ENCODE measurements at places on chromosomes 3 and 15.

DNA sequence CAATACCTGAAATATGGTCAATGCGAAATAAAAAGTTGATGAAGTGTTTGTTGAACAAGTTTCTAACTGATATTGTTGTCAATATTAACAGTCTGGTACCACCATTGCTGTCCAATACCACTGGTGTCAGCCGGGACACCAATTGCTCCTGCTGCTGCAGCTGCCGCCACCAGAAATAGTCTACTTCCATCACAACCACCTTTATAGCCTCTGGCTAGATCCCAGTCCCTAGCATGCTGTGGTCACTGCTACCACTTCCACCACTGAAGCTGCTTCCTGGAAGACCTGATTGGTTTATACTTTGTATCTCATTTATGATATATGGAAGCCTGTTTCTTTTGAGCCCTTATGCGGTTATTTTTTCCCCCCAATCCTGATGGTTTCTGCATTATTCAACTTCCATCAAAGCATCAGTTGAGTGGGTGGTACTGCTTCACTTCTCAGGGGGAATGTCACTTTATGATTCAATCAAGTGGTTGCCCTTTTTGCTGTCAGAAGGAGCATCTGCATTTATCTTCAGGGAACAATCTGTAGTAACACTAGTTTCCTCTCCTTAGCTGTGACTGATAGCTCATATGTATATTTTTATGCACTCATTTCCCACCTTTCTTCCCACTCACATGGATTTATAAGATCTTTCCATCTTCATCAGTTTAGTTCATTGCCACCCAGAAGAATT is 11.7 kb downstream of the LNP1 start:
- DNase-seq = no peak

DNA sequence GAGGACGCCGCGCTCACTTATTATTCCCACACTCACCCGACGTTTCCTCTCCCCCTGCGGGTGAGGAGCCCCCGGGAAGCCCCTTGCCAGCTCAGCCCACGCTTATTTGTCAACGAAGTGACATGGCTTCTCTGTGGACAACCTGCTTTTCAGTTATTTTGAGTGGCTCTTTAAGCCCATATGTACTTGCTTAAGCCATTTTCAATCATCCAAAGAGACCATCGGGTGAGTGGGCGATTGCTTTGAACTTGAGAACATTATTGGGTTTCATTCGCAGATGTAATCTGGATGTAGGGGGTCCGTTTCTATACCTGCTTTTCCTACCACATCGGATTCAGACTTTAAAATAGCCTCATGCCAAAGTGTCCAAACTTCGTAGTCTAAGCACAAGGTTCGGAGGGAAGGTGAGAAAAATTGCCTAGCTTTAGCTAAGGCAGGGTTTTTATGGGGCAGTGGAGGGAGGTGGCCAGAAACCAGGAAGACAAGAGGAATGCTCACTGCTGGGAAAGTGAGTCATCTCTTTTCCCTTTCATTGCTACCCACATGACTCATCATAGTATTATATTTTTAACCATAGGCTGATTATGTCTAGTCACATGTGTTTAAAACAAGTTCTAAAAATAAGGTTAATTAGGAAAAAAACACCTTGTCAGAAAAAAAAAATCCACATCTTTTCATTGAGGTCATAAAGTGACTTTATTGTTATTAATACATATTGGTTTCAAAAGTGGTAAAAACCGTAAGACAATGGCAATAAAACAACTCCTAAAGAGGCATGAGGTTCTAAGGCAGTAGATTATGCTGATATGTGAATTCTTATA is 773.1 kb upstream of the NR2F2 start:
- DNase-seq = no peak

DNA sequence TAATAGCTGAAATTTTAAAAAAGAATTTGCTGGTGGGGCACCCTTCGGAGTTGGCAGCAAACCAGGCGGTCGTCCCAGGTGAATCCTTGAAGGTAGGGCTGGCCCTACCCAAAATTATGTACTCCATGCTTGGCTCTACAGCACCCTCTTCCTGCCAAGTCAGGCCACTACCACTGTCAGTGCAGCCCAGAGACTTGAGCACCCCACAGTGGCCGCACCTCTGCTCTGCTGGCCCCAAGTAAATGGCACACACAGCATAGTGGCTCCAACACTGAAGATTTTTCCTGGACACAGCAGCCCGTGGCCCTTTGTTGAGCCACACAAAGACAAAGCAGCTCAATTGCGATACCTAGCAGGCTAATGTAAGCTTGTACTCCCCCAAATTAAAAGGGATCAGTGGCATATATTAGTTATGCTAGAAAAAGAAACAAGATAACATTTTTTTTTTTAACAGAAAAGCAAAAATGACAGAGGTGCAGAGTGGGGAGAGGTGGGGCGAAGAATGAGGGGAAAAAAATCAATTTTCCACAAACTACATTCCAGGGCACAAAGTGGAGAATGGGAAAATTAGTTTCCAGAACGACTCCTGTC is 250.5 kb downstream of the UACA start:
- no peak for DNase-seq

DNA sequence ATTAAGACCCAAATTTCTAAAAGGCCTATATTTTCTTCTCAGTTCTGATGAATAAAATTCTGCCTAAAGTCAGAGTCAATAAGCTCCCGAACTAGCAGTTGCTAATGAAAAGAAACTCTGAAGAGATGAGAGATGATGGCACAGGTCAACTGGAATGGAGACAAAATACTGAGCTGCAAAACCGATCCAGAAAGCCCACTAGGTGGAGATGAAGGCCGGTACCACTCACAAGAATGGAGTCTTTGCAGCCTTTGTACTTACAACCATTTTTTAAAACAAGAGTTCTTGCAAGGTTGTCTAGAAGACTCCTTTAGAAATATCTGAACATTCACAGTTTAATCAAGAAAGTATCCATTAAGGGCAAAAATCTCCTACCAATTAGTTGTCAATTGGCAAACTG is 119.9 kb upstream of the TJP1 start:
- DNase-seq = no peak

GRCh38 chr3:191737742-191738141 is 276.8 kb downstream of the PYDC2 start:
- DNase-seq = no peak

DNA sequence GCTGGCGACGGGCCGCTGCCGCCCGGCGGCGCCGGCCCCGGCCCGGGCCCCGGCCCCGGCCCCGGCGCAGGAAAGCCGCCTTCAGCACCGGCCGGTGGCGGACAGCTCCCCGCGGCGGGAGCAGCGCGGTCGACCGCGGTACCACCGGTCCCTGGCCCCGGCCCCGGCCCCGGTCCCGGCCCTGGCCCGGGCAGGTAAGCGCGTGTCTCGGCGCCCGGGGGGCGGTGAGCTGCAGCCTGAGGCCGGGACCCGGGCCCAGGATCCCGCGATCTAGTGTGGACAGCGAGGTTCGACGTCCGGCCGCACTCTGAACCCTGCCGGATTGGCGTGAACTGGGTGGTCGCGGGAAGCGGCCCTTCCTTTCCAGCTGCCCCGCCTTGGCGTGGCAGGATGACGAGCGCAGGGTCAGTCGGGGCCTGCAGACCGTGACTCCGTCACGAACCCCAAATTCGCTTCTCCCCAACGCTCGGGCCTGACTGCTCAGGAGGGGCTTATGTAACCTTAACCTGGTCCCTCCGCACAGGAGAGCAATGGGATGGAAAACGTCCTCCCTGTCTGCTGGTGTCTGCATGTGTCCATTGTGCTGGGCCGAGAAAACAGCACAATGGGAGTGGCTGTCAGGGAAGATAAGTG is 472 bp downstream of the BSN start:
- no peak for DNase-seq

DNA sequence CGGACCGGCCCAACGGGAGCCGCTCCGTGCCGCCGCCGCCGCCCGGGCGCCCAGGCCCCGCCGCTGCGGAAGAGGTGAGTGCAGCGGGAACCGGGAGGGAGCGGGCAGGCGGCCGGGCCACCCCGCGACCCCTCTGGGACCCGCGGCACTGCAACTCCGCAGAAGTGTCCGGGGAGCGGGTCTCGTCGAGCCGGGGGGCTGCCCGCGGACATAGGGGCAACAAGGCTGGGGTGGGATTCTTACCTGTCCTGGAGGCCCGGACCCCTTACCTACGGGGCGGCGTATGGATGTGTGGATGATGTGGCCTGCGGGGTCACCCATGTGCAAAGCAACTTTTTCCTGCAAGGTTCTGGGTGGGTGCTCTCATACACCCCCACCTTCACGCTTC is 361 bp downstream of the SEMA3F start:
- DNase-seq = no peak

GRCh38 chr3:172958565-172958964 is 182.5 kb downstream of the SPATA16 start:
- no peak for DNase-seq

DNA sequence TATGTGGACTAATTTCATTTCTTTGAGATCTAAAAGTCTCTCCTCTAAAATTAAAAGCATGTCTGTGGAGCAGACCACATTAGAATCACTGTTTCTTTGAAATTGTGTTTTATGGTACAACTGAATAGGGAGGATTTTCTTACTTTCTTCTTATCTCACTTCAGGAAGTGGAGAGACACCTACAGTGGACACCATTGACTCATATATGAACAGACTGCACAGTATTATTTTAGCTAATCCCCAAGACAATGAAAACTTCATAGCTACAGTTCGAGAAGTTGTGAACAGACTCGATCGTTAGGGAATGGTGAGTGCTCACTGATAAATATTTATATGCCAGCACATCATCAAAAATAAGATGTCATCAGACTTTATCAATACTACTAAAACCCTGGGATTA is 58.3 kb downstream of the HMG20A start:
- DNase-seq = no peak

DNA sequence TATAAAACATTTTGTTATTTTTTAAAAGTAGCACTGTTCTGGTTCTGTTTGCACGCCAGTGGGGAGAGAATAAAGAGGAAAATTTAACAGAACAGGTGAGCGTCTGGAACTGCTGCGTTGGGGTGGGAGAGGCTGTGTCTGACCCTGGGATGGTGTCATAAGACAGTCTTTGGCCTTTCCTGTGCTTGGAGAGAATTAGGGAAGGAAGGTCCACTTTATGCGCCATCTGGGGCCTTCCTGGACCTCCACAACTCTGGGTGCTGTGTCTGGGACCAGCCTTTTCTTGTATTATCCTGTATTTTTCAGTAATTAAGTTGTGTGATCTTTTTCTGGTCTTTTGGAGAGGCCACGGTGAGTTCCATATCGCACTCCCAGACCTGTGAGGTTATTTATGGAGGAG is 3.3 kb downstream of the FAM43A start:
- DNase-seq = no peak

Measured in esophagus muscularis mucosa (tissue), 4 donors.